ENCODE measurements at places on chromosomes 1 and 21.

- DNase-seq = no peak
Observed at GRCh38 chr1:204145033-204145504, 6.8 kb downstream of the ETNK2 start.

GRCh38 chr1:10388387-10388715, 10.5 kb upstream of the PGD start:
- no peak for DNase-seq

DNA sequence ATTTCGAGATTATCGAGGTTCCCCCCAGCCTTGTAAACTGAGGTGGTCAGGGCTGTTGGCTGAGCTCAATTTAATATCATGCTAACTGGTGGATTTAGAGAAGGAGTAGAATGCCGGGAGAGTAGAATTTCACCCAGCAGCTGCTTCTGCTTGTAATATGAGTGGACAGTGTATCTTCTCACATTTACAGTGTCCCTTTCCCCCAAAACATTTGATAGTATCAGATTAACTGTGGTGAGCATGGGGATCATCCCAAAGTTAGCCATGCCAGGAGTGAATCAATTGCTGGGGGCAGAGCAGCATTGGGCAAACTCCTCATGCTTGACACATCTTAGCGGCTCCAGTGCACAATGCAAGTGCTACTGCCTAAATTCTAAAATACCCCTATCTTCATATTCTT, 9.2 kb upstream of the PPFIA4 start:
- no peak for DNase-seq

DNA sequence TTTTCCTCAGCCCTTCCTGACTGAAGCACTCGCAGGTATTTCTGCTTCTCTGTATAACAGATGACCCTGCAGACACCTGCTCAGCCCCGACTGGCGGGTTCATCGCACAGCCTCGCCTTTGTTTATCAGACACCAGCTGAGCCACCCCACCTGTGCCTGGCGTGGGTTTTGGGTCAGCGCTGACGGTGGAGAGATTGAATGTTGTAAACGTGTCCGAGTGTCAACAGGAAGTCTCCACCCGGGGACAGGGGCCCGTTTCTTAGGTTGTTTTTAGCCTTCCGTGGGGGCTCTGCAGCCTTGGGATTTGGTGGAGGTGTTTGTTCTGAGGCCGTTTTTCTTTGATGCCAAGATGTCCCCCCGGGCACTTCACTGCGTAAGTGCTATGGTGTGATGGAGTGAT, 60.1 kb downstream of the COL18A1 start:
- no peak for DNase-seq

- no peak for DNase-seq
Observed at GRCh38 chr21:46650476-46651098, 15.1 kb downstream of the PRMT2 start.

- DNase-seq = no peak
Observed at GRCh38 chr1:15826810-15827507, 19.5 kb upstream of the UQCRHL start.

DNA sequence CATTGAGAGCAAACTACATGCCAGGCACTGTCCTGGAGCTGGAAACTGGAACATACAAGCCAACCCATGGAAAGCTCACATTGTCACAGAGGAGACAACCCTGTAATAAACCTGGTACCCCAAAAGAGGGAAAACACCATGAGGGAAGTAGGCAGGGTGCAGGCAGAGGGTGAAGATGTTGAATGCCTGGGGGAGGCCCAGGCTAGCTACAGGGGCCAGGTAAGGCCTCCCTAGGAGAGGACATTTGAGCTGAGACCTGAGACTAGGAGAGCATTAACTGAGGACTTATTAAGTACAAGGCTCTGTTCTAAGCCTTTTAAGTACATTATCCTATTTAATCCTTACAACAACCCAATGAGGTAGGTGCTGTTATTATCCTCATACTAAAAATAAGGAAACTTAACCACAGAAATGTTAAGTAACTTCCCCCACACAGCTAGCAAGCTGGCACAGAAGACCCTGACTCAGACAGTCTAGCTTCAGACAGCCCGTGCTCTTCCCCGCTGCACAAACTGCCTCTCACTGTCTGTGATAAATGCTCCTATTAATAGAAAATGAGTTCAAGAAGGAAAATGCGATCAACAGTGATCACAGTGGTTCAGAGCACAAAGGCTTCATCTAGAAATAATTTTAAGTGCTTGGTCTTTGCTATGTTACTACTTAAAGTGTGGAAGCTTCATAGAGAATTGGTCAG, 41.8 kb downstream of the ZNF281 start:
- DNase-seq = no peak

DNA sequence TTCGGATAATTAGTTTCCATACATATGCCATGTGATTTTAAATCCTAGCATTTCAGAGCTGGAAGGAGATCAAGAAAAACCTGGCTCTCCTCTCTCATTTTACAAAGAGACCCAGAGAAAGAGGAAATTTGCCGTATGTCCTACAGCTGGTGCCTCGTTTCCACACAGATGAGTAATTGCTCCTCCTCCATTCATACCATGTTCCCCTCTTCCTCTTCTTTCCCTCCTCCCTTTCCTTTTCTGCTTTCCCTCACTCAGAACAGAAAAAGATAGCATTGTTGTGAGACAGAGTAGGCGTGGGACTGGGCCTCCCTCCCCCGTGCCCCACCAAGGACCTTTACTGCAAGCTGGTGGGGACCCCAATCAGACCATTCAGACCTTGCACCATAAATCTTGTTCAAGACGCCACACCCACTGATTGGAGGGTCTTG, 13.7 kb upstream of the SLC44A3 start:
- DNase-seq = no peak

- no peak for DNase-seq
Observed at GRCh38 chr1:214643030-214643429, 40.0 kb downstream of the CENPF start.

- DNase-seq = no peak
Observed at GRCh38 chr1:9311029-9311428, 18.3 kb downstream of the SPSB1 start.

DNA sequence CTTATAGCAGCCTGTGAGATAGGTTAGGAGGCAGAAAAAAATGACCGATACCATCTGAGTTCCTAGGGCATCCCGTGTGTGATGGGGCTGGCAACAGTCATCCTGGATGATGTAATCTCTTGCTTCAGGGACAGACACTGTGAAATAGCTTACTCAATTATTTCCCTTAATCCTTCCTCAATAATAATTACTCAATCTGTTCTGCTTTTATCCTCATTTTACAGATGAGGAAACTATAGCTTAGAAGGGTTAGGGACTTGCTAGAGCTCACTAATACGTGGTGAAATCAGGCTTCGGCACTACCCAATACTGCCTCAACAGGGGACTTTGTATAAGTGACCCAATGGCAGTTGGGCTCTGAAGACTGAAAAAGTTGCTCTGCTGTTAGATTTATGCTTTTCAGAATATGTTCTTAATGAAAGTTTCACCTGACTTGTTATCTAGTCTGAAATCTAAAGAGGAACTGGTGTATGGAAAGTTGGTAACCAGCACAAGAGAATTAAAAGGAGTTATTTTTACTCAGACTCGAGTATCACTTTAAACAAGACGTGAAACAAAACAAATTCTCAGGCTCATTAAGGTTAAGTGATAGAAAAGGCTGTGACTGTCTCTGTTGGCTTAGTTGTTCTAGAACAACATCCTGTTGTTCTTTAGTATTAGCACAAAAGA, 14.4 kb downstream of the CD55 start:
- DNase-seq = peak; percentile 59

GRCh38 chr1:172895761-172896160, 155.0 kb downstream of the TNFSF18 start:
- DNase-seq = no peak

DNA sequence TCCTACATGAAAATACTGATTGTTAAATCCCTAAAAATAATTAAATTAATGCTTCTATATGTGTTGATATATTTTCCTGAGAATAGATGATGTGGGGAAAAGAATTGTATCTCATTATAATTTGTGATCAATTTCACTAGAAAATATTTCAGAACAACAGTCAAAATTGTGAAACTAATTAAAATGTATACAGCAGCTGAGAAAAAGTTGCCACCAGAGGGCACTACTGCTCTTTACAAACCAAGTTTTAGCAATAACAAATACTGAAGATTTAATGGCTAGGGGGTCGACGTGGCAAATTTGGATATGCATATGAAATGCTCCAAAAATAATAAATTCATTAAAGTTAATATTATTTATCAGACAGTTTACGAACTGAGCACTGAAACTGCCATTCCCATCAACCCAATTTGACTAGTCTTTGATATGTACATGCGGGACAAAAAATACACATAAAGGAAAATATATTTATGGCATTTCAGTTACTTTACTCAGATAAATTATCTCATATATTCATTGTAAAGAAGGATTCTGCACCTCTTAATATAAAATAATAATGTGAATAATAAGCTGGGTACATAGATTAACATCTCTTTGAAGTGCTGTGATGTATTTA, 96.3 kb upstream of the TMPRSS15 start:
- peak; percentile 62 for DNase-seq

GRCh38 chr1:15124362-15125100, 29.0 kb upstream of the TMEM51 start:
- no peak for DNase-seq

DNA sequence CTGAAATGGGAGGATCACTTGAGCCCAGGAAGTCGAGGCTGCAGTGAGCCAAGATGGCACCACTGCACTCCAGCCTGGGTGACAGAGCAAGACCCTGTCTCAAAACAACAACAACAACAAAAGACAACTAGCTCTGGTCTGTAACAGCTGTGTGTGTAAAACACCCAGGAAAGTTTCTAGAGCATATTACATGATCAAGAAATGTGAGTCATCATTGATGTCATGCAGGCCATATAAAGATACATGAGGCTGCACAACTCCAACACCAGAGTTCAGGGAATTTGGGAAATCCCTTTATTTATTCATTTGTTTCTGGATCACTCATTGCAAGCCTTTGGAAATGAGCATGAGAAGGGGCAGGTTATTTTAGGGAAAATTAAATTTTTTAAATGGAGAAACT, 50.3 kb upstream of the CTPS1 start:
- no peak for DNase-seq

DNA sequence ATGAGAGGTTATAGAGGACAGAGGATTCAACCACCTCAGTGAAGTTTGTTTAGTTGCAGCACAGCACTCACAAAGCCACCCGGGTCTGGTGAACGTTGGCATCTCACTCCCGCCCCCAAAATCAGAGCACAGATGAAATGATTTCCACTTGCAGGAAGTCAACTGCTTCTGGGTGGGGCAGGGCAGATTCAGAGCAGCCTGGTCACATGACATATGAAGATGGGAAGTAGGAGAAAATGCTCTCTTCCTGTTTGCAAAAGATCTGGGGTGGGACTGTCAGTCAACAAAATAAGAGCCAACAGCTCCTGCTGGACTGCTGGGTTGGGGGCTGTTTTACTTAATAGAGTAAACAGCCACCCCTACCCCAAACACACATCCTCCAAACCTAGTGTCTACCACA, 43.2 kb downstream of the LRRC71 start:
- no peak for DNase-seq

DNA sequence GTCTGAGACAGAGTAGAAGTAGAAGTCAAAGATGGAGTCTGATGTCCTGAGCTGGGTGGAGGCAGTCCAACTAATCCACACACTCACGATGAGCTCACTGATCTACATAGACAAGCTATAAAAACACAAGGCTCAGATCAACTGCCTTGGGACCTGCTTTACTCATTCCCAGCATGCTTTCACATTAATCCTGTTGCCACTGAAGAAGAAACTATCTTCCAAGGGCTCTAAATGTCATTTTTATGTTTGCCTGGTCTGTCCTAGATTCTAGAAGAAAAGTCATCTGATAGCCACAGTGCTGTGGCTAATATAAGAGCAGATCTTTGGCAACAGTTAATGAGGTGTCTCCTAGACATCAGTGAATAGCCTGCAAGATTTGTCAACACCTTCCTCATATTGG, 522.7 kb downstream of the NUF2 start:
- DNase-seq = peak; percentile 7

- DNase-seq = no peak
Observed at GRCh38 chr1:178258536-178258935, 164.6 kb downstream of the RASAL2 start.

GRCh38 chr1:45306319-45306718, 20.4 kb upstream of the HPDL start:
- DNase-seq = no peak

- no peak for DNase-seq
Observed at GRCh38 chr1:3251099-3251806, 182.2 kb downstream of the PRDM16 start.

Measured in DMS53 (cell line).